CD4-positive, alpha-beta T cell treated with Interleukin-15 for 4 hours (primary cell): ENCODE measurements at places on chromosomes 3 and 15.

DNA sequence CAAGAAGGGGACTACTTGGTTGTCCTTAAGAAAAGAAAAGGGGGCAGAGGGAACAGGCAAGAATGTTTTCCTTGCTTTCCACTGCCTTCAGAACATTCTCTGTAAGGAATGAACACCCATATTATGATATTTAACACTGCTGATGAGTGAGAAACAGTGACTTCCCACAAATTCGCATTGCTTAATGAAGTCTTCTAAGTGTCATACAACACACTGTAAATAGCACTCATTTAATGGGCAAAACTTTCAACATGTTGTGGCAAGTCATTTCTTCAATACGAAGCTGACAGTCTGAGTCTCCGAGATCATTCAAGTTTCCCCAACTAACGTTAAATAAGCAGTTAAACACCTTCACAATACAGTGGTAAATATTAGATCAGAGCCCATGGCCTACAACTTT lies 464.4 kb downstream of the SHQ1 start:
- DNase-seq: no peak

DNA sequence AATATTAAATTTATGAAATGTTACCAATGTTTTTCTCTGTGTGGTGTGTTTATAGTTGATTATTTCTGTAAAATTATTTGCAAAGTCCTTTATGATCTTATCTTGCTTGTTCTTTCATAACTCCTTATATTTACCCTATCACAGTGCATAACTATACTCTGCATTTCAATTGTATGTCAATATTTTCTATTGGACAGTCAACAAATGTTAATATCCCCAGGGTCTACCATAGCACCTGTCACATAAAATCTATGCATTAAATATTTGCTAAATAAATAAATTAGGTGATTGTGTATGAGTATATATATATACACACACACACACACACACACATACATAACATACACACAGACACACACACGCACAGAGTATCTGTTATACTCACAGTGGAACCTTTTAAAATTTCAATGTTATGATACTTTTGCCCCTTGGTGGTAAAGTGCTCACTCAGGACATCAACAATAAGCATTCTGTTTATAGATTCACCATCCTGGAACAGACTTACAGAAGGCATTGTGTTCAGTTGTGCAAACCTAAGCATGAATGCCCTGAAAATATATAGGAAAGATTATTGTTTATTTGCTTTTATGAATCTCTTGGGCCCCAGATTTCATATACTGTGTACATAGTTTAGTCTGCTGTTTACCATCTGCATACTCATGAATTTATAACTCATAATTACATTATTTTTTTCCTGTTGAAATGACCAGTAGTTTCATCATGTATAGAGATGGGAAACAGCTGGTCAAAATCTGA lies 443.7 kb downstream of the EPHA6 start:
- no peak for DNase-seq

DNA sequence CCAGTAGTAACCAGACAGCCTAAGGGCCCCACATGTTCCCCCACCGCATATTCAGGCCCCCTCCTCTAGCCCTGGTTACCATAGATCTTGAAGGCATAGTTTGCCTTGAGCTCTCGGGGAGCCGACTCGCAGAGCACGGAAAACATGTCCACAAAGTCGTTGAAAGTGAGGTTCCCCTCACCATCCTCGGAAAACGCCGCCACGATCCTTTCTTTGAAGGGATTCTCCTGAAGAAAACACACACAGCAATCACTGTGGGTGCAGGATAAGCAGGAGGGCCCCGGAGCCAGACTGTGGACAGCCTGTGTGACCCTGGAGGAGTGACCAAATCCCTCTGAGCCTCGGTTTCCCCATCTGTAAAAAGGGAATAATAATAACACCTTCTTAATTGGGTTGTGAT lies 16.8 kb downstream of the SH2D7 start:
- DNase-seq: no peak

- no peak for DNase-seq
These were observed 887.5 kb downstream of the DIPK2A start for GRCh38 chr3:144859161-144859560.

DNA sequence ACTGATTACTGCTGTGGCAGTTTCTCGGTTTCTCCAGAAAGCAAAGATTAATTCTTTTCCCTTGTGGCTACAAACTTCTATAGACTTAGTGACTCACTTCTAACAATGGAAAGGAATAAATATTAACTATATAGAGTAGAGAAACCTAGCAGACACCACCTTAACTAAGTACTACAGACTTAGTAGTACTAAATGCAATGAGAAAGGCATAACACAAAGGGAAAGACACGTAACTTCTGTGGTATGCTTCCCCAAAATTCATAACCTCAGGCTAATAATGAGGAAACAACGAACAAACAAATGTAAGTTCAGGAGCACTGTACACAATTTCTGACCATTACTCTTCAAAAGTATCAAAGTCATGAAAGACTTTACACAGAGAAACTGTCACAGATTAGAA lies 31.2 kb downstream of the ATG3 start:
- DNase-seq: no peak
